ENCODE measurements at places on chromosomes 2 and 18.

GRCh38 chr2:68500649-68501048 lies 33.3 kb downstream of the APLF start:
- DNase-seq = no peak

DNA sequence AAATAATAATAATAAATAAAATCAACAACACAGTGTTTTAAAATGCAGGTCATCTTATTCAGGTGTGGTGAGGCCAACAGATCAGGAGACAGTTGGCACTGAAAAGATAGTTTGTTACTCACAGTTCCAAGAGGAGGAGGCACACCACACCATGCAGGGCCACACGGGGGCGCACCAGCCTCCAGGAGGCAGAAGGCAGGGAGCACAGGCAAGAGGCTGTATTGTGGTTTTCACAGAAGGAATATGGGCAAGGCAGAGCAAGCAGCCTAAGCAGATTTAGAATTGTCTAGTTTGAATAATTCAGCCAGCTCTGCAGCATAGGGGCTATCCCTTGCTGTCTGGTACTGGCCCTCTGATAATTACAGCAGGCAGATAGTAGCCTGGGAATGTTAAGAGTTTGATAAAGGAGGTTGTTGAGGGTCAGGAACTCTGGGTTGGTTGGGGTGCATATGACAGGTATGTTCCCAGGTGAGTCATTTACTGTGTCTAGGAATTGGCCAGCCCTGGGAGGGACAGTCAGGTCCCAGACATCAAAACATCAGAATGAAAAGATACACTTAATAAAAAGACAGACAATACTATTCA lies 31.3 kb downstream of the KIAA2012 start:
- peak; percentile 37 for DNase-seq

GRCh38 chr2:101234169-101234938 lies 18.3 kb upstream of the CNOT11 start:
- no peak for DNase-seq

DNA sequence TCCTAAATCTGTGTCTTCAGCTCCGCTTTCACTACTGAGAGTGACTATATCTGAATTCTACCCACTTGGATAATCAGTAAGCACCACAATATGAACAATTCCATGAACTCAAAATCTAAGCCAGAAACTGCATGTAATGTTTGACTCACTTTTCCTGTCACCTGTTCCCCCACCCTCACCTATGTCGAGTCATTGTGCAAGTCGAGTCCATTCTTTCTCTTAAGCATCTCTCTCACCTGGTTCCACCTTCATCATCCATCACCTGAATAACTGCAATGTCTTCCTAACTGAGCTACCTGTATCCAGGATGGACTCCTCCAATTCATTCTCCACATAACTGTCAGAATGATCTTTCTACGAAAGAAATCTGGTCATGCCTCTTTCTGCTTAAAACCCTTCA lies 58.2 kb downstream of the PPP1R1C start:
- DNase-seq = no peak

DNA sequence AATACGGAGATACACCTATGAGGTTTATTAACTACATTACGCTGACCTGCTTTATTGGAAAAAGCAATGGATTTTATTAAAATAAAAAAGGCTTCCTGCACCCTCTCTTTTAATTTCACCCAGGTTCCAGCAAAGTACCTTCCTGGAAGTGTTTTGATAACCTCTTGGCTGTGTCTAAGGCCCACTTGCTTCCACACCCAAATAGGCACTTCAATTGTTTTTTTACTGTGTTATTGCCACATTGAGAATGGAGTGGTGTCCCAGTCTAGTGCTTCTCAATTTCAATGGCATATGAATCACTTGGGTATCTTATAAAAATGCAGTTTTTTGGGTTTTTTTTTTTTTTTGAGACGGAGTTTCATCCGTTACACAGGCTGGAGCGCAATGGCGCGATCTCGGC lies 47.6 kb downstream of the SF3B1 start:
- DNase-seq = no peak

DNA sequence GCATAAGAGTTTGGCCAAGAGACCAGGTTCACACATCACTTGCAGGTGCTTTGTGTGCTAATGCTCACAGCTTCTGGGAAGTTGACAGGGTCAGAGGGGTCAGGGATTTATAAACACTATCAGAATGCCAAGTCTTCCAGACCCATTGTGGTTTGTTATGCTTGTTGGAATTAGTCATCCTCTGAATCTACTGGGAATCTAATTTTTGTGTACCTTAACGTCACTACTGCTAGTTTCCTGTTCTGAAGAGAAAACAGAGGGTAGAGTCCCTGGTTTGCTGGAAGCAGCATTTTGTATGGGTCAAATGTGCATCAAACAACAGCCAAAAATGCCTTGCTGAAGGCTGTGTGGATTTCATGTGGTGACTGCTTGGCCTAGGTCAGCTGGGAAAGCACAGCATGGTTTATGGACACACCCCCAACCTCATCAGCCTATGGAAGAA lies 33.3 kb downstream of the ANTXR1 start:
- DNase-seq = no peak

GRCh38 chr2:195486987-195487644 lies 169.9 kb upstream of the SLC39A10 start:
- DNase-seq = peak; percentile 45
